CD4-positive, alpha-beta memory T cell (primary cell): ENCODE measurements at places on chromosomes 3 and 15.
A peak's percentile ranks its signal among the peaks of the same experiment; 100 is the strongest.

DNA sequence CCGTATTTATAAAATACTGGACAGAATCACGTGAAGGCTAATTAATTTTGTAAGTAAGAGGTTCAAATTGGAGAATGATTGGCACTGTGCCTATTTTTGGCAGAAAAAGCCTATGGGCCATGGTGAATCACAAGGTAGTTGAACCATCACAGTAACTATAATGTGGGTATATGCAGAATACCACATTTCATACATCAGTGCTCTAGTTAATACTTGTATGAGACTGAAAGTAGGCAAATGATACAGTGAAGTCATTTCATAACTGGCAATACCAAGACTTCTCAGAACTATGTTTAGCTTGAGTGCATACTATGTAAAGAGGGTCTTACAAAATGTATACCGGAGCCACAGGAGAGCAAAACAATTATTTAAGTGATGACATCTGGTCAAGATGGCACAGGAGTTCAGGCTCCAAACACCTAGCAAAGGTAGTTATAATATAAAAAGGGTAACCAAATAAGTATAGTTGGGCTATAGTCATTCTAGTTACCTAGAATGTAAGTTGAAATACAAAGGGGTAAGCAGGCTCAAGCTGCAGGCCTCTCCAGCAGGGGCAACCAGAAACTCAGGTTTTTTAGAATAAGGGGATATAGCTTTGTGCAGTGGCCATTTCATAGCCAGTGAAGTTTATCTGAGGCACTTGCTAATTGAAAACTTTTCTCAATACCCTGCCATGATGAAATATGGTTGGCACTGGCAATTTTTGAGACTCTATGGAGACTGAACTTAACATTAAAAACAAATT is 19.1 kb downstream of the GPR160 start:
- H3K27me3 ChIP-seq, result no peaks in the 10 kb centered on the region
- H3K36me3 ChIP-seq, result no peaks in the 10 kb centered on the region
- DNase-seq, result no peak
- no peak overlapping the region for H3K4me3 ChIP-seq
- no peak overlapping the region for H3K27ac ChIP-seq

DNA sequence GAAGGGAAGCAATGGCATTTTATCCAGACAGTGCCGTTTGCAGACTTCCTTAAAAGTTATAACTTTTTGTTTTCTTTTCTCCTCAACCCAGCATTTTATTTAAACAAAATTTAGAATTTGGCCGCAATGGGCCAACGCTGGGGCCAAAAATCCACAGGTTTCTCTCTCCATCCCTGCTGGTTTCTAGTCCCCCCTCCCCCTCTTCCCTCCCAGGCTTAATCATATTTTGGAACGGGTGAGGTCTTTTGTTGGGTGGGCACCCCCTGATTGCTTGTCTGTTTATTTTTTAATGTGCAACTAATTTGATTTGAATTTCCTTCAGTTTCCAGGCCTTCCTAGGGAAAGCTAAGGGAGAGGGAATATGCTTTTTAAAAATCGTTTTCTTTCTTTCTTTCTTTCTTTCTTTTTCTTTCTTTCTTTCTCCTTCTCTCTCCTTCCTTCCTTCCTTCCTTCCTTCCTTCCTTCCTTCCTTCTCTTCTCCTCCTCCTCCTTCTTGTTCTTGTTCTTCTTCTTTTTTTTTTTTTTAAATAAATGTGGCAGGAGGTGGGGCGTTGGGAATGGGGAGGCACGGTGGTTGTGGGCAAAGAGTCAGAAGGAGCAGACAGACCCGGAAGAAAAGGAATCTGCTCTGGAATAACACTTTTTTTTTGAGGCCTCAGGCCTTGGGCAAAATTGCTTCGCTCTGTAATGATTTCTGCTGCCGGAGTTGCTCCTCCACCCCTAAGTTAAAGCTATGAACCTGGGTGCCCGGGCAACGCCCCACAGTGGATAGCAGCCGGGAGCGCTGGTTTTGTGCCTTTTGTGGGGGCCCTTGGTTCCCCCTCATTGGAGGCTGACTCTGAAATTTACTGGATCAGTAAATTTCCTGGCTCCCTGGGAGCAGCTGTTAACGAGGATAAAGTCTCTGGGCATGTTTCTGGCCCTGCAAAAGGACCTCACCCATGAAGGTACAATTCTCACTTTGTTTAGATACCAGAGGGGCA is 1.9 kb downstream of the FNDC3B start:
- no peak for DNase-seq
- H3K36me3 ChIP-seq, result no peaks in the 10 kb centered on the region
- peak overlapping the region; percentile 23 for H3K4me3 ChIP-seq
- H3K27me3 ChIP-seq, result no peaks in the 10 kb centered on the region
- H3K27ac ChIP-seq, result peak overlapping the region; percentile 92

DNA sequence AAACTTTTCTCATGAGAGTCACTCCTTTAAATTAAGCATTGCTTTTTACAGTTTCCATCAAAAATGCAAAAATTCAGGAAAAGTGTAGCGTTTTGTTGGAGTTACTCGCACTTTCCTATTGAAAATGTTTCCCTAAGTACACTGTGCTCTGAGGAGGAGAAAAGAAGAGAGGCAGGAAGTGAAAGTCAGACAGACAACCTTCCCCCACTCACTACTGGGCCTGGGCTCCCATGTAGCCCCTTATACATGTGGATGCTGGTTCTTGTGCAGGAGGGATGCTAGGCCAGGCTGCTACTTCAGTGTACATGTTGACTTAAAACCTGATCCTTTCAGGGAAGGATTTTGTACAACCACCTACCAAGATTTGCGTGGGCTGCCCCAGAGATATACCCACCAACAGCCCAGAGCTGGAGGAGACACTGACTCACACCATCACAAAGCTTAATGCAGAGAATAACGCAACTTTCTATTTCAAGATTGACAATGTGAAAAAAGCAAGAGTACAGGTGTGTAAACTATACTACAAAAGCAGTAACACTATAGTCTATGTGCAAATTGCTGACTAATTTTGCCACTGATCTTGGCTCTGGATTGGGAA is 15.1 kb downstream of the KNG1 start:
- H3K4me1 ChIP-seq, result no peaks in the 10 kb centered on the region
- H3K27ac ChIP-seq, result no peak overlapping the region
- no peak overlapping the region for H3K4me3 ChIP-seq
- no peaks in the 10 kb centered on the region for H3K36me3 ChIP-seq

- DNase-seq, result no peak
- H3K36me3 ChIP-seq, result no peaks in the 10 kb centered on the region
- no peaks in the 10 kb centered on the region for H3K27me3 ChIP-seq
- H3K4me1 ChIP-seq, result no peaks in the 10 kb centered on the region
These were observed 34.5 kb downstream of the MGLL start for GRCh38 chr3:127787571-127788365.

GRCh38 chr3:153666991-153667740 is 454.0 kb upstream of the ARHGEF26 start:
- H3K4me3 ChIP-seq, result no peak overlapping the region
- H3K27me3 ChIP-seq, result no peaks in the 10 kb centered on the region
- no peak for DNase-seq
- H3K36me3 ChIP-seq, result no peaks in the 10 kb centered on the region
- H3K27ac ChIP-seq, result no peak overlapping the region

- no peak overlapping the region for H3K4me3 ChIP-seq
- no peak for DNase-seq
- no peak overlapping the region for H3K27ac ChIP-seq
- no peaks in the 10 kb centered on the region for H3K27me3 ChIP-seq
- H3K36me3 ChIP-seq, result no peaks in the 10 kb centered on the region
These were observed 36.0 kb downstream of the ZFAND6 start for GRCh38 chr15:80095511-80095910.

DNA sequence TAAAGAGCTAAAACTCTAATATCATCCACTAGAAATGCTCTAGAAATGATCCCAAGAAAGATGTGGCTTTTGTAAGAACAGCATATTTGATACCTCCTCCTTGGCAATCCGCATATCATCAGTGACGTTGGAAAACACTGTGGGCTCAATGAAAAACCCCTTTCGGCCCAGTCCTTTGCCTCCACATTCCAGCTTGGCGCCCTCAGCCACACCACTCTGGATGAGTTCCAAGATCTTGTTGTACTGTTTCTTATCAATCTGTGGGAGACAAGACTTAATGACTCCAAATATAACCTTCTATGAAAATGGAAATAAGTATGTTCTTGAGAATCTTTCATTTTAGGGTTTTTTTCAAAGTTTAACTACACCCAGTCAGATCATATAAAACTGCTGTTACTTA is 103.6 kb downstream of the ALDH1A2 start:
- H3K4me1 ChIP-seq, result no peaks in the 10 kb centered on the region
- no peak overlapping the region for H3K4me3 ChIP-seq
- H3K27ac ChIP-seq, result no peak overlapping the region
- H3K27me3 ChIP-seq, result no peaks in the 10 kb centered on the region

DNA sequence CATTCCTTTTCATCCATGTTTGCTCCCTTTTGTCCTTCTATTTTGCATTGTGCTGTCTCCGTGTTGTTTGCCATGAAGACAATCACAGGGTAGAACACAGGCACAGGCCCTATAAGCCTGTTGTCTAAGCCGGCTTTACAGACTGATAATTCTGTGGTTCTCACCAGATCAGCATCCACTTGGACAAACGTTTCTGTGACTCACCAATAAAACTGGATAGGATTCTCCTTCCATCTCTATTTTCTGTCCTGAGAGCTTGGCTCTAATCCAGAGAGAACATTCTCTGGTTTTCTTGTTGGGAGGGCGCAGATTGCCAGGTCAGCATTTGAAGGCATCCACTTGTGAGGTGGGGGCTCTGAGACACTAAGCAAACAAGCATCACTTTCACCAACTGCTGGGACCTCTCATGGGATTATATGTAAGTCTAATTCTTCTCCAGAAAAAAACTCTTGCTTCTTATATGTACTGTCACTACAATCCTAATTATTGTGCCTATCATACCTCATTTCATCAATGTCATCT is 101.6 kb downstream of the ERC2 start:
- no peaks in the 10 kb centered on the region for H3K4me1 ChIP-seq
- H3K4me3 ChIP-seq, result no peak overlapping the region
- no peaks in the 10 kb centered on the region for H3K27me3 ChIP-seq

DNA sequence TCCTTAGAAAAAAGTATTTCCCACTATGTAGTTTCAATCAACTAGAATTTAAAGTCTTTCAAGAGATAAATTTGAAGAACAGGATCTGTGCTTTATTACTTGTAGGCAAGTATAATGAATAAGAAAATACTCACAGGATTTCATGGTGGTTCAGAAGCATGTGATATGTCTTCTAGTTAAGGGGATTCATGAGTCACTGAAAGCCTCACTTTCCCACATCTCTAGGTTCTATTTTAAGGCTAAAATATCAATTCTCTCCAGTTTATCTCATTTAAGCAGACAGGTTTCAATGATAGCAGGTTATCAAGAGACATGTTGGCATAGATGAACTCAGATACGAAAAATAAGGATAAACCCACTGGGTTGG is 437.8 kb upstream of the BCHE start:
- no peak for DNase-seq
- H3K4me1 ChIP-seq, result no peaks in the 10 kb centered on the region
- H3K27ac ChIP-seq, result no peak overlapping the region

- no peaks in the 10 kb centered on the region for H3K4me1 ChIP-seq
- no peaks in the 10 kb centered on the region for H3K27me3 ChIP-seq
- H3K36me3 ChIP-seq, result peaks cover 1% of the 10 kb centered on the region
- no peak overlapping the region for H3K27ac ChIP-seq
- no peak overlapping the region for H3K4me3 ChIP-seq
- no peak for DNase-seq
These were observed 28.4 kb downstream of the CHCHD6 start for GRCh38 chr3:126732281-126733060.

GRCh38 chr15:77162872-77163633 is 92.1 kb upstream of the TSPAN3 start:
- DNase-seq, result no peak
- no peaks in the 10 kb centered on the region for H3K27me3 ChIP-seq
- H3K4me1 ChIP-seq, result peaks cover 25% of the 10 kb centered on the region
- peak overlapping the region; percentile 13 for H3K27ac ChIP-seq

DNA sequence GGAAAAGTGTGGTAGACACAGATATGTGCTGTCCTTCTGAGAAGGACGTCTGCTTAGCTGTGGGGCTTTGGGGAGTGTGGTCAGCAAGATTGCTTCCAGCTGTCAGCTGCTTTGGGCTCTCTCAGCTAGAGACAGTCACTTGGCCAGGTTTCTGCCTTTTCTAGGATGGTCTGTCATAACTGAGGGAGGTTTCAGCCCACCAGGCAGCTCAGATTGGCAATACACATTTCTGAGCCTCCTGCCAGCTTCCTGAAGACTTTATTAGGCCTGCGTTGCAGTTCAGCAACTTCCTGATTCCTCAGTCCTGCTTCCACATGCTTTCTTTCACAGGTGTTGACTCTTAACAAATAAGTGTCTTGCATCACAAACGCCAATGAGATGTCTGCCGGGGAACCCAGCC is 286.5 kb downstream of the SQOR start:
- no peaks in the 10 kb centered on the region for H3K4me1 ChIP-seq
- H3K27me3 ChIP-seq, result no peaks in the 10 kb centered on the region
- H3K36me3 ChIP-seq, result no peaks in the 10 kb centered on the region
- H3K27ac ChIP-seq, result no peak overlapping the region

- H3K4me3 ChIP-seq, result no peak overlapping the region
- no peaks in the 10 kb centered on the region for H3K27me3 ChIP-seq
- no peak for DNase-seq
These were observed 109.4 kb upstream of the LINGO1 start for GRCh38 chr15:77742127-77742526.

GRCh38 chr15:77817434-77817833 is 184.7 kb upstream of the LINGO1 start:
- H3K27me3 ChIP-seq, result no peaks in the 10 kb centered on the region
- no peaks in the 10 kb centered on the region for H3K4me1 ChIP-seq
- DNase-seq, result no peak
- H3K27ac ChIP-seq, result no peak overlapping the region

DNA sequence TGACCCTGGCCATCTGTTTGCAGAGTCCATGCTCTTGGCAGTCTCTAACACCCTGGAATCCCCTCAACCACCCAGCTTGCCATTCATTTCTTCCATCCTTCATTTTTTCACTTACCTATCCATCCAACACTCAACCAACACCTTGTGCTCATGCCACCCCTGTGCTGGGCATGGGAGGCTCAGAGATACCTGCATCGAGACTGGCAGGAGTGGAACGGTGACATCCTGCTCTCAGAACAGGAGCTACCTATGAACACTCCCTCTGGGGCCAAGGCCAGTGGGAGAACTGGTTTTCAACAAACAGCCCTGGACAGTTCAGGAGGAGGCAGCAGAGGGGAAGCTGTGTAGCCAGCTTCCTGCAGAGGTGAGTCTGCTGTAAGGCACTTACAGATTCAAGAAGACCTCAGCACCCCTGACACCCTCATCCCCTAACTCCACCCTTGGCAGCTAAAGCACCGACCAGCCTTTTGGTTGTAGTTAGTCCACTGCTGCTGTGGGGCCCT is 19.5 kb upstream of the ATP2B2 start:
- no peaks in the 10 kb centered on the region for H3K36me3 ChIP-seq
- H3K27me3 ChIP-seq, result no peaks in the 10 kb centered on the region
- no peaks in the 10 kb centered on the region for H3K4me1 ChIP-seq
